KG1 (cell line): ENCODE measurements at places on chromosomes 16 and 17.

DNA sequence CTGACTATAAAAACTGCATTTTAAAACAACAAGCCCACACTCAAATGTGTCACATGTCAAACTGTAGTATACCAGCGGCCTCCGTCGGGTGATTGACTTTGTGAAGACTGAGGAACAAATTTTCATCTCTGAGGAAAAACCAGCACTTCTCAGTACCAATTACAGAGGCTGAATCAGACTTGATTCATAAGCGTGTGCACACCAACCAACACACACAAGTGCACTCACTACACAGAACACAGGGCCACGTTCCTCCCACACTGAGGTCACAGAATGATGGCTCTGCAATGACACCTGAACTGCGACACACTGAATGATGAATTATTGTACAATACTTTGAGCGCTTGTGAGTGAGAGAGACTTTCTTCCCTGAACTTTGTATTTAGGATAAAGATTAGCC lies 29.6 kb downstream of the XPO6 start:
- DNase-seq: no peak

GRCh38 chr17:65261152-65261551 lies 124.0 kb downstream of the RGS9 start:
- DNase-seq: no peak

DNA sequence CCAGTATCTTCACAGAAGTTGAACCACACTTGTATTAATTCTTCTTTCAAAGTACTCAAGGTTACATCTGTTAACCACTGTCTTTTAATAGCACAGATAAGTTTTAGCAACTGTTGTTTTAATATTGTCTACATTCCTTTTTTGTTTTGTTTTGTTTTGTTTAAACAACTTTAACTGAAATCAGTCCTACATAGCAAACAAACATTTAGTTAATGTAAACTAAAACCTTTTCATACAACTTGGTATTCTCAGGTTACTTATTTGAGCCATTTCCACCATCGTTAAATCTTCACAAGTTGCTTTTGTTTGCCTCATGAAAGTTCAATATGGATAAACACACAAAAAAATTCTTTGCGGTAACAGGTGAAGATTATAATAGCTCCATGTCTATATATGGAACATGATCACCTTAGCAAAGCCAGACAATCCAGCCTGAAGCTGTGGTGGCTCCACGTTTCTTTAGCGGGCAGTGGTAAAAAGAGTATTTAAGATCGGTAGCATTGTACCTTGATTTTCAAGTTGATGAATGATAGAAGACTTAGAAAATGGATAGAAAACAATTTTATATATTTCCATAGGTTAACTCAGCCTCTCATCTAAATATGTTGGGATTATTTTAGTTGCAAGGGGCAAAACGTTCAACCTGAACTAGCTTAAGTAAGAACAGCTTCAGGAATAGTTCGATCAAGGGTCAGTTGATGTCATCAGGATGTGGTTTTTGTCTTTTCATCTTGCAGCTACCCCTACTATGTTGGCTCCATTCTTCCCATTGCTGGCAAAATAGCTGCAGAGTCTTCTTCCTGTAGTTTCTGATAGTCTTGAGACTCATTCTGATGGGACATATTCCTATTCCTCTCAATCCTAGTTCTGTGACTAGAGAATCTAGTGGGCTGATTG lies 182.8 kb downstream of the FTO start:
- no peak for DNase-seq

DNA sequence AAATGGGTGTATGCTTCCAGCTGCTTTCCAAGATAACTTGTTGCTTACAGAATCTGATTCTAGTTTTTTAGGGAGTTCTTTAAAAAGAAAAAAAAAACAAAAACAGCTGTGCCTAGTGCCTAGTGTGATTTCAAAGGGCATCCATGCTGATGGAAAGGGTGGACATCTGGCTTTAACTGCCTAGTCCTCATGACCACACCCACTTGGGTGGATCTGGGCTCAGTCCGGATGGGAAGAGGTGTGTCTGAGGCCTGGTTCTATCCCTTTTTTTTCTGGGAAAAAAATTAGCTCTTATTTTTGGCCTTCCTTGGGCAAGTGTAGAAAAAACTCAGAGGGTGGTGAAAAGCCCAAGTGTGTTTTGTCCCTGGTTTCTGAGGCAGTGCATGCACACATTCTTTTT lies 132.3 kb upstream of the CDH11 start:
- no peak for DNase-seq

GRCh38 chr17:9292561-9292941 lies 271.2 kb downstream of the NTN1 start:
- DNase-seq: no peak

- no peak for DNase-seq
Measured at GRCh38 chr16:2749476-2749875, 3.0 kb upstream of the SRRM2 start.

GRCh38 chr17:33847900-33848299 lies 407.2 kb upstream of the CCL2 start:
- DNase-seq: no peak

DNA sequence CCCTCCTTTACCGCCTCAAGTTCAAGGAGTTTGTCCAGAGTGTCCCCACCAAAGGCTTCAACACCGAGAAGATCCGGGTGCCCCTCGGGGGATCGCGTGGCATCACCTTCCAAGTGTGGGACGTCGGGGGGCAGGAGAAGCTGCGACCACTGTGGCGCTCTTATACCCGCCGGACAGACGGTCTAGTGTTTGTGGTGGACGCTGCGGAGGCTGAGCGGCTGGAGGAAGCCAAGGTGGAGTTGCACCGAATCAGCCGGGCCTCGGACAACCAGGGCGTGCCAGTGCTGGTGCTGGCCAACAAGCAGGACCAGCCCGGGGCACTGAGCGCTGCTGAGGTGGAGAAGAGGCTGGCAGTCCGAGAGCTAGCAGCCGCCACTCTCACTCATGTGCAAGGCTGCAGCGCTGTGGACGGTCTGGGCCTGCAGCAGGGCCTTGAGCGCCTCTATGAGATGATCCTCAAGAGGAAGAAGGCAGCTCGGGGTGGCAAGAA lies 1.1 kb downstream of the ARL4D start:
- DNase-seq: no peak

- DNase-seq: no peak
Measured at GRCh38 chr16:24745391-24745790, 15.9 kb downstream of the TNRC6A start.

DNA sequence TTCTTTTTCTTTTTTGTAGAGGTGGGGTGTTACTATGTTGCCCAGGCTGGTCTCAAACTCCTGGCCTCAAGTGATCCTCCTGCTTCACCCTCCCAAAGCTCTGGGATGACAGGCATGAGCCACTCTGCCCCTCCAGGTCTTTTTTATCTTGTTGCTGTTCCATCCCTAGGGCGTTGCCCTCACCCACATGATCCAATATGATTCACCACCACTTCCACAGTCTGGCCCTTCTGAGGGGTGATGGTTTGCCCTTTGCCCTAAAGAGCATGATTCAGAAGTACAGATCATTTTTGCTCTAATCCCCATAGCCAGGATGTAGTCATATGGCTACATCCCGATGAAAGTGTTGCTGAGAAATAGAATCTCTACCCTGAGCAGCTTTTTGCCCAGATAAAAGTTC lies 18.8 kb downstream of the STX4 start:
- no peak for DNase-seq

DNA sequence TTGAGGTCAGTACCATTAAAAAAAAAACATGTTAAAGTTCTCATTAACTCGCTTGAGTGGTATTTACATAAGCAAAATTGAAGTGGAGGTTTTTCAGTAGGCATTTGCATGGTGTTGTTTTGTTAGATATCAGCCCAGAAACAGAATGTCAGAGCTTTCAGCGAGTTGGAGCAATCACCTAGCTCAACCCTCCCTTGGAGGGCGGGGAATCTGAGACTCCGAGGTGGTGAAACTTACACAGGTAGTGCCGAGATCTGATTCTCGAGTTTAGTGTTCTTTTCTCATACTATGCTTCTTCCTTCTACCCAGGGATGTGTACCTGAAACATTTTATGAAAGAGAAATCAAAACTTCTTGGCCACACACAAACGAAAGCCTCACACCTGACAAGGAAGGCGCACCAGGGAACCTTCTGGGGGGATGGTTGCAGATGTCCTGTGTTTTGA lies 6.6 kb downstream of the SEC14L1 start:
- no peak for DNase-seq

- DNase-seq: no peak
Measured at GRCh38 chr17:1764284-1764683, 2.4 kb downstream of the SERPINF1 start.

DNA sequence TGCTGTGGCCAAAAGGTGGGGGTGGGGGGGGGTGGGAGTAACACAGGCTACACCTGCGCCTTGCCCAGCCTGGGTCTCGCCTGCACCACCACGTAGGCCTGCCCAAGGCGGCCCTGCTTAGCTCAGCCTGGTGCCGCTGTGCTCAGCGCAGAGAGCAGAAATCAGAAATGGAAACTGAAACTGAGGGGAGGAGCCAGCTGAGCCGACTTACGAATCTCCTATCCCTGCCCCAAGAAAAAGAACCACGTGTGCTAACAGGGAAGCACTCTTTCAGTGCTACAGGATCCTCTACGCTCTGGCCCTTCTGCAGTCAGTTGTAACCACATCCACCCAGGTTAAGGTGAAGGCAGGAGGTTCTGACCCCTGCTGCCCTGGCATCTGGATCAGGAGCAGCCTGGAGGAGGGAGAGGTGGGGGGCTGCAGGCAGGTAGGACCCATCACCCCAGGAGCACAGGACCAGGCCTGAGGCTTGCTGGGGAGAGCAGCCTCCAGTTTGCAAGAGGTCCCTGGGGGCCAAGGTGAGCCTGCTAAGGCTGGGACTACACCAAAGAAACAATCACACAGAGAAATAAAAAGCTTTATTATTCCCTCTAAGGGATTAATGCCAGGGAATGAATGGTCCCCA lies at the start of gene DHX58:
Gene DHX58 (minus strand): TSS at position 163 of the 625 bp plus-strand sequence. CDS start 822 bp downstream, outside the sequence.
- DNase-seq: peak; percentile 93

DNA sequence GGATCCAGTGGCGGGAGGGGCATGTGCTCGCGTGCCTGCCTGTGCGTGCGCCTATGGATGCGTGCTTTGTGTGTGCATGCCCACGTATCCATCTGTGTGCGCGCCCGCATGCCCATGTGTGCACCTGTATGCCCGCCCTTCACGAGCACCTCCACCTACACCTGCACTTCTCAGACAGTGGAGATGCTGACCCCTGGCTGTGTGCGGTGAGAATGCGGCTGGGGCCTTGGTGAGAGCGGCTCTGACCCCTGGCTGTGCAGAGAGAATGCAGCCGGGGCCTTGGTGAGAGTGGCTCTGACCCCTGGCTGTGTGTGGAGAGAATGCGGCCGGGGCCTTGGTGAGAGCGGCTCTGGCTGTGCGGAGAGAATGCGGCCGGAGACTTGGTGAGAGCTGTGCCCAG lies 33.9 kb downstream of the AXIN1 start:
- DNase-seq: no peak

GRCh38 chr17:10698096-10698818 lies 863 bp downstream of the ADPRM start:
- no peak for DNase-seq

DNA sequence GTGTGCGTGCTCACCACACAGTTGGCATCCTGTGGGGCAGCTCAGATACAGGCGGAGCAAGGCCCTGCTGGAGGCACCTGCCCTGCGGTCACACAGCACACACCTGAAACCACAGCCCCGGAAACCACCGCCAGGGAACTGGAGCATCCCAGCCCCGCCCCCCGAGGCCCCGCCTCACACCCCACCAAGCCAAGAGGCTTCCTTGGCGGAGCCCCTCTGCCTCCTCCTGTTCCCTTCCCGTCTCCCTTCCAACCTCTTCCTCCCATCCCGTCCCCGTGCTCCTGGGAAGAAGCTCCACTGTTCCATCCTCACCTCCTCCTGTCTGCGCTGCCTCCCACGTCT lies 205.5 kb downstream of the NTN1 start:
- no peak for DNase-seq

DNA sequence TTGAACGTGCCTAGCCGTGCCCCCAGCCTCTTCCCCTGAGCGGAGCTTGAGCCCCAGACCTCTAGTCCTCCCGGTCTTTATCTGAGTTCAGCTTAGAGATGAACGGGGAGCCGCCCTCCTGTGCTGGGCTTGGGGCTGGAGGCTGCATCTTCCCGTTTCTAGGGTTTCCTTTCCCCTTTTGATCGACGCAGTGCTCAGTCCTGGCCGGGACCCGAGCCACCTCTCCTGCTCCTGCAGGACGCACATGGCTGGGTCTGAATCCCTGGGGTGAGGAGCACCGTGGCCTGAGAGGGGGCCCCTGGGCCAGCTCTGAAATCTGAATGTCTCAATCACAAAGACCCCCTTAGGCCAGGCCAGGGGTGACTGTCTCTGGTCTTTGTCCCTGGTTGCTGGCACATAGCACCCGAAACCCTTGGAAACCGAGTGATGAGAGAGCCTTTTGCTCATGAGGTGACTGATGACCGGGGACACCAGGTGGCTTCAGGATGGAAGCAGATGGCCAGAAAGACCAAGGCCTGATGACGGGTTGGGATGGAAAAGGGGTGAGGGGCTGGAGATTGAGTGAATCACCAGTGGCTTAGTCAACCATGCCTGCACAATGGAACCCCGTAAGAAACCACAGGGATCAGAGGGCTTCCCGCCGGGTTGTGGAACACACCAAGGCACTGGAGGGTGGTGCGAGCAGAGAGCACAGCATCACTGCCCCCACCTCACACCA lies 724 bp downstream of the GAA start:
- peak; percentile 20 for DNase-seq

DNA sequence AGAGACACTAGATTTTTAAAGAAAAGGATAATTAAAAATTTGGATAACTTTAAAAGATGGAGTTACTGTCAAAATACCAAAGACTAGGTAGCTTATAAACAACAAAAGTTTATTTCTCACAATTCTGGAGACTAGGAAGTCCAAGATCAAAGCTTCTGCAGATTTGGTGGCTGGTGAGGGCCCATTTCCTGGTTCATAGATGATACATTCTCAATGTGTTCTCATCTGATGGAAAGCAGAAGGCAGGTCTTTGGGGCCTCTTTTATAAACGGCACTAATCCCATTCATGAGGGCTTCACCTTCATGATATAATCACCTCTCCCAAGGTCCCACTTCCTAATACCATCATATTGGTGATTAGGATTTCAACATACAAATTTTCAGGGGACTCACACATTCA lies 33.7 kb downstream of the NLK start:
- DNase-seq: no peak

DNA sequence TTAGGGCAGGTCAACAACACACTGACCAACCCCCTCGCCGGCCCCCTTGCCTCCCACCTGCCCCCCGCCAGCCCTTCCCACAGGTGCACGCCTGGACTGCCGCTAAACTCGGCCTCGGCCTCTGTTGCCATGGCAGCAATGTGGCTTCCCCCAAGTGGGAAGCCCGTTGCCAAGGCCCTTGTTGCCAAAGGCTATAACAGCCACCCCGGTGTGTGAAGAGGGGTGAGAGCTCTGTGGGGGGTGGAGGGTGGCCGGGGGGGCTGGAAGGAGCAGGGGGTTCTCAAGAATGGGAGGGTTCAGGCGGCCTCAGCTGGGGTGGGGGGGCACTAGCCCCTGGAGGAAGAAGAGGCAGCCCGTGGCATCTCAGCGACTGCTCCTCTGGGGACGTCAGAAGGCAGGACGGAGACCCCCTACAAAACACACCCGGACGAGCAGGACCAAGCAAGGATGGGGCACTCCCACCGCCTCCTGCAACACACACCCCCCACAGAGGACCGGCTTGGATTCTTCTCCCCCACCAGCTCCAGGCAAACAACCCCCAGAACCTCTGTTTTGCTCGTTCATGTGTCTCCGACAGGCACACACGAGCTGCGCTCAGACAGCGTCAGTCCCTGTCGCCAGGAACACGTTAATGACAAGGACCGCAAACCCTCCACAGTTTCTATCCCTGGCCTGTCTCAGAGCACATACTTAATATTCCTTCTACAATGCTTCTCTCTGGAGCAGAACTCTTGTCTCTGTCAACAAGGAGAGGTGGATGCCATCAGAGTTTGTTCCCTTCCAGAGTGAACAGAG lies 55.7 kb downstream of the ABR start:
- DNase-seq: no peak

GRCh38 chr17:77185137-77185536 lies 44.4 kb downstream of the SEC14L1 start:
- no peak for DNase-seq
